Common myeloid progenitor, CD34-positive (primary cell): ENCODE measurements at places on chromosomes 5 and 9.

- DNase-seq: no peak
These were observed 14.5 kb downstream of the ADAM19 start for GRCh38 chr5:157561110-157561509.

DNA sequence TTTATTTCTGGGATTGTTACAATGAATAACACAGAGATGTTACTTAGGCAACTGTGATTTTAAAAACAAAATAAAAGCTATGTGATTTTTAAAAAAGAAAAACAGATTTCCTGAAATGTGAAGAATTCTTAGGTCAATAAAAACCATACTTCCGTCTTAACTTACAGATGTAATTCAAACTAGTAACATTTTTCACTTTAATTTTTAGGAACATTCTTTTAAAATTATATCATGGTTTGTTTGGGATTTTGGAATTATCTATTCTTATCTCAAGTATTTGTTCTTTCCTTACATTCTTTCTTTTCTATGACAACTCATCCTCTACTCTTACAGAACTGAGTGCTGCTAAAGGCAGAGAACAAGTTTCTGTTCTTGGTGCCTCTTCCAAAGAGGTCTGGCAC, 159.5 kb downstream of the RAPGEF6 start:
- no peak for DNase-seq

DNA sequence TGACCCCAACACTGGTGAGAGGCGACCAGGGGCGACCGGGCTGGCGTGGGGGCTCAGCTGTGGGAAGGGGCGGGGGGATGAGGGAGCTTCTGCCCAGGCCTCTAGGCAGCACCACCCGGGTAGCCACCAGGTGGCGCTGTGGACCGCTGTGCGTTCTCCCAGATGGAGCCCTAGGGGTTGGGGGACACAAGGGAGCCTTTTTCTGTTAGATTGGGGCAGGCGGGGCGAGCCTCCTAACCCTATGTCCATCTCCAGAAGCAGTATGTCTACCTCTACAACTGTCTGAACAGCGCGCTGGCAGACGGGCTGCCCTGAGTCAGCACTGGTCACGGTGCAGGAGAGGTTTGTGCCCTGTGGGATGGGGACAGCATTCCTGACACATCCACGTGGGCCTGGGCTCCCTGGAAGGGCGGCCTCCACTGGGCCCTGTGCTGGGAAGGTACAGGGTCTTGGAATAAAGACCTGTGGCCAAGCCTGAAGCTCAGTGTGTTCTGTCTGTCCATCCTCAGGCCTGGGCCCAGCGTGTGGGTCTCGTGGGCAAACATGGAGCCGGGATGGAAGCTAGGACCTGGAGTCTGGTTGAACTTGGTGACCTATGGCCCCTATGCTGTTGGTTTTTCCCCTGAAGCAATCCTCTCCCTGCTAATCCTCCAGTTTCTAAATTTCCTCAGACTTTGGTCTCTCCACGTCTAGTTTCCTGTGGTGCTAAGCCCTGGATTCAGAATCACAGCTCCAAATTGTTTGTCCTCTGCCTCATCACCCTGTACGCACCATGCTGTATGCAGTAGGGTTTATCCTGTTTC, 23.1 kb upstream of the SPTLC1 start:
- DNase-seq: peak; percentile 73

DNA sequence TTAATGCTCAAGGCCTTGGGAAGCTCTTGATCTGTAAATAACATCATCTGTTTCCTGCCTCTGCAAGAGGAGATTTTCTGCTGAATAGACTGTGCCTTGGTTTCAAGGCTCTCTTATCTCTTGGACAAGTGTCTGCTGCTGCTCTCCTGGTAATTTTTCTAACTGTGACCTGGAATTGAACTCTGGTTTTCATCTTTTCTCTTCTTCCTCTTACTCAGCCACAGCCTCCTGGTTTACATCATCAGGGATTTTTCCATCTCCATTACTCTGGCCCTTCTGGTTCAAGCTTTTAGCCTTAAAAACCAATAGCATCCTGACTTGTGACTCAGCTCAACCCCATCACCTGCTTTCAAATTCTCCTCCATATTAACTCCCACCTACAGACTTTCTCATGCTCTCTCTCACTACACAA, 49.6 kb upstream of the ITGA1 start:
- peak; percentile 32 for DNase-seq

DNA sequence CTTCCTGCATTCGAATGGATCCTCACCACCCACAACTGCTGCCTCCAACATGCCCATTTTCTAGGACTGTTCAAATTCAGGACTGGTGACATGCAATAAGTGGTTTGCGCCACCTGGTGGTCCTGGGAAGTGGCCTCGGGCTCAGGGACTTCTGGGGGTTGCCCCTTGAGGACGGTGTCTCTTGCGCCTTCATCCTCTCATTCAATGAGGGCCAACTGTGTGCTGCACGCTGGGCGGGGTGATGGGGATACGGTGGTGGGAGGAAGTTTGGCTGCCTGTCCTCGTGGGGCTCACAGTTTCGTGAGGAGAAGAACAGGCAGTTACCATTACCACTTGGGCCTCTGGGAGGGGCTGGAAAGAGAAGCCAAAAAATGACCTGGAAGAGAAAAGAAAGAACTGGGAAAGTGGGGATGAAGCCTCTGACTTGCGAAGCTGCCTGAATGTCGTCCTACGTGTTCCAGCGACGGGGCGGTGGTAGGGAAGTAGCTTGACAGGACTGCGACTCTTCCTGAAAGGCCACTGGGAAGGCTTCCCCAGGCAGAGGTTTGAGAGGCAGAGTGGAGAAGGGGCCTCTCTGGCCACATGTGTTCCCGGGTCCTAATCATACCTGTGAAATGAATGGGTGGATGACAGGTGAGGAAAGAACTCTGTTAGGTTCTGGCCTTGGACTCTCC, 49.0 kb downstream of the PSD2 start:
- peak; percentile 90 for DNase-seq

- DNase-seq: no peak
These were observed 192.4 kb downstream of the DOCK8 start for GRCh38 chr9:406886-407654.

DNA sequence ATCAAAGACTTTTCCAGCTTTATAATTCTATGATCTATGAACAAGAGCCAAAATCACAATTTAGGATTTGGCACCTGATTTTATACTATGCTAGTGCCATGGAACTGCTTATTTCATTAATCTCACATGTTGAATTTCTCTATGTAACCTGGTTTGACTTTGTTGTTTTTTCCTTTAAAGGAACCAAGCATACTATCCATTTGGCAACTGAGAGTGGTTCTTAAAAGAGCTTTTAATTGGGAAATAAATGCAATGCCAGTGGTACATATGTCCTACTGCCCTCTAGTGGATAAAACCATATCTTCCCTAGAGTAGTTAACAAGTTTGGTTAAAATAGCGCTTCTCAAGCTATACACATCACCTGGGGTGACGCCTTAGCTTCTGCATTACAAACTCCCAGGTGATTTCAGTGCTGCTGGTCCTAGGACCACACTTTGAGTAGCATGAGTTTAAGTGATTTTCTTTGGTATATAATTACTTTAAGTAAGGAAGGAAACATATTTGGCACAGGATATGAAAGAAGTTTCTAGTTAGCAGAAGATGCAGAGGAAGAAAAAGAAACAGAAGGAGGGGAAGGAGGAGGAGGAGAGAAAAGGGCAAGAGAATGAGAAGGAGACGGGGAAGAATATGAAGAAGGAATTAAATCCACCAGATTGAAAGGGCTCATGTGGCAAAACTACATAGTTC, 56.8 kb downstream of the FGF10 start:
- DNase-seq: peak; percentile 42

- no peak for DNase-seq
These were observed 51.5 kb downstream of the CTNND2 start for GRCh38 chr5:11852717-11853087.

DNA sequence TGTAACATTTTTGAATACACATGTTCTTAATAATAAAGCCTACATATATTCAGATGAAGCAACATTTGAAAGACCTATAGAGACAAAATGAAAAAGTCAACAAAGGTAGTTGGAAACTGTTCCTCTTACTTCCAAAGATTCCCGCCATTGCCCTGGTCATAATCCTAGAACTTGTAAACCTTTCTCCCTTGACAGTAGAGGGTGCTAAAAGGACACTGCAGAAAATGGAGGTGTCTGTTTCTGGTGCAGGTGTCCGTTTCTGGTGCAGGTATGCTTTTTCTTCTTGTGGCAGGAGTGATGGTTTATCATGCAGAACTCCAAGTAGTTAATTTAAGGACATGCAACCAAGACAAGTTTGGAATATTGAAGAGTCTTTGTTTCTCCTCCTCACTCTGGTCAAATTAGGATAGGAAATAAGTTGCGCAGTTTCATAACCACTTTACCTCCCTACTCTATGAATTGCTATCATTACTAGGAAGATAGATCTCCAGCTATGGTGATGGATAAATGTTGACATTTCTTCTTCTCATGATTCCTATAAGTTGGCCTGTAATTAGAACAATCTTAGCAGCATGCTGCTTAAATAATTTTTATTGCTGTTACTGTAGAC, 56.0 kb upstream of the FAM174A start:
- peak; percentile 2 for DNase-seq

GRCh38 chr5:150464554-150465012, 15.0 kb upstream of the RPS14 start:
- DNase-seq: no peak

- DNase-seq: no peak
These were observed 428.1 kb downstream of the ARHGEF28 start for GRCh38 chr5:74054139-74054538.

DNA sequence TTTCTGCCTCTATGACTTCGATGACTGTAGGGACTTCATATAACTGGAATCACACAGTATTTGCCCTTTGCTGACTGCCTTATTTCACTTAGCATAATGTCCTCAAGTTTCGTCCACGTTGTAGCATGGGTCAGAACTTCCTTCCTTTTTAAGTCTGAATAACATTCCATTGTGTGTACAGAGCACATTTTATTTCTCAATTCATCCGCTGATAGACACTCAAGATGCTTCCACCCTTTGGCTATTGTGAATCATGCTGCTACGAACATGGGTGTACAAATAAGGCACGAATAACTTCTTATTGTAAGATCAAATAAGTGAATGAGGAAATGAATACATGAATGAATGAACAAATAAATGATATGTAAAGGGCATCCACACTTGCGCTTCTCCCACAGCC, 13.0 kb downstream of the BARX1 start:
- no peak for DNase-seq

DNA sequence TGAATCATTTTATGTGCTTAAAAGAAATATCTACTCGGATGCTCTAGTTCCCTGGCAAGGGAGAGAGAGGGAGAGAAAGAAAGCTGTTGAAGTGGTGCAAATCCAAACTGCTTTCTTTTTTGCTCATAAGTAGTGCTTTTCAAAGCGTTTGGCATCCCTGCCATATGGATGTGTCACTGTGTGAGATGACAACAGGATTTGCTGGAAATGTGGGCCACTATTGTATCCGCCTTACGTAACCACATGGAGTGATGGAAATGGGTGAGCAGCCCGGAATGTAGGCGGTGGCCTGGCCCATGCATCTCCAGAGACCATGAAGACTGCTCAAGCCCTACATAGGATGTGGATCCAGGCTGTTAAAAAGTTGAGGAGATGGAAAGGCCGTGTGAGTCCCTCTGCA, 30.8 kb downstream of the TJP2 start:
- no peak for DNase-seq

DNA sequence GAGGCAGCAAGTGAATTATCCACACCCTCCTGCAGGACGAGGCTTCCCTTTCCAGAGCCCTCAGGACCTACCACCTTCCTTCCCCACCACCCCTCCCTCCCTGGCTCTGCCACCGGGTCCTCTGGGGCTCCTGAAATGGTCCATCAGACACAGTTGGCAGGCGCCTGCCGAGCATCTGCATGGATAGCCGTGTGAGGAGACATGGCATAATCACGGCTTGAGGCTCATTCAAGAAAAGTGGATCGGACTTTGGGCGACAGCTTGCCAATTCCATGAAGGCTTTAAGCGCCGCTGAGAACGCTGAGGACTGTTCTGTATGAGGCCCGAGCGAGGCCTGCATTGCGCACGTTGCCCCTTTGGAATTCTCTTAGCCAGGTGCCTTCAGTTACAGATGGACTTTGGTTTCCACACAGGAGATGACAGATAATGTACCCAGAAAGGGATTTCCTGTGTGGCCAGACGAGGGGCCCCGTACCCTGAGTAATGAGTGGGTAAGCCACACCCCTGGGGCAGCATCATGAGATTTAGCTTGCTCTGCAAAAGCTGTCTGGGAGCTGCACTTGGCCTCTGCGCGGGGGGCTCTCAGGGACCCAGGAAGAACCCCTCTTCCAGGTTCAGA, 179.8 kb downstream of the OLFM1 start:
- no peak for DNase-seq

GRCh38 chr9:73143711-73144328, 7.8 kb upstream of the ANXA1 start:
- DNase-seq: peak; percentile 64

DNA sequence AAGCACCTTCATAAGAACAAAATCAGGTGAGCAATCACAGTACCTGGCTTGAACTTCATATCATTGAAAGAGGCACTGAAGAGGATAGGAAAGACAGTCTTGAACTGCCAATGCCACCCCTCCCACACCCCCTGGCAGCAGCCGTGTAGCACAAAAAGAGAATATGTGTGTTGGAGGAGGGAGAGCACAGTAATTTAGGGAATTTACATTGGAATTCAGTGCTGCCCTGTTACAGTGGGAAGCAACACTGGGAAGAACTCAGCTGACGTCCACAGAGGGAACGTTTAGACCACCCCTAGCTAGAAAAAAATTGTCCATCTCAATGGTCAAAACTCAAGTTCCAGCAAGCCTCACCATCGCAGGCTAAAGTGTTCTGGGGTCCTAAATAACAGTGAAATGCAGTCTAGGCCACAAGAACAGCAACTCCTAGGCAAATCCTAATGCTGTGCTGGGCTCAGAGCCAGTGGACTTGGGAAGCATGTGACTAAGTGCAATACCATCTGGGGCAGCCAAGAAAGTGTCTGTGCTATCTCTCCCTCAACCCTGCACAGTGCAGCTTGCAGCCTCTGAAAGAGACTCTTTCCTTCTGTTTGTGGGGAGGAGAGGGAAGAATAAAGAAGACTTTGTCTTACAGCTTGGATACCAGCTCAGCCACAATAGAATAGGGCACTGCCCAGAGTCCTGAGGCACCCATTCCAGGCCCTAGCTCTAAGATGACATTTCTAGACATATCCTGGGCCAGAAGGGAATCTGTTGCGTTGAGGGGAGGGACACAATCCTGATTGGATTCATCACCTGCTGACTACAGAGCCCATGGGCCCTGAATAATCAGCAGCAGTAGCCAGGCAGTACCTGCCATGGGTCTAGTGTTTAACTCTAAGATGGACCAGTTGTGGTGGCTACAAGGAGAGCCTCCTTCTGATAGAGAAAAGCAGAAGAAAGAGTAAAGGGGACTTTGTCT, 62.1 kb upstream of the VLDLR start:
- DNase-seq: no peak

DNA sequence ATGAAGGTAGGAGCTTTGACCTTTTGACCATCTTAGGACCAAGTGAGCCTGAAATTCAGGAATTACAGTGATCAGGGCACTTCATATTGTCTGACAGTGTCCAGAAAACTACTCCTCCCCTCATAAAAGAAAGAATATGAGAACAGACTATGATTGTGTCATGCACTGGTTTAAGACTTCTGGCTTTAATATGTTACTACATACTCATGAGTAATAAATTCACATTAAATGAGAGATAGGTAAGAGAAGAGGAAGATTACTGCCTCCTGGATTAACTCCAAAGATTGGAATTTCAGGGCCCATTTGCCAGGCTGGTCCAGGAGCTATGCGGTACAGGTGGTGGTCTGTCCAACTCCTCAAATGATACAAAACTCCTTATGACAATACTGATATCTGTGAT, 213.5 kb upstream of the ADRA1B start:
- no peak for DNase-seq

GRCh38 chr5:143683459-143683858, 128.5 kb upstream of the HMHB1 start:
- no peak for DNase-seq
